CD4-positive, alpha-beta T cell (primary cell): ENCODE measurements at places on chromosomes 6 and 20. TPM values are rescaled to one million over a fixed set of nuclear protein-coding genes. Genes with fewer than 3 reads are reported as not detected.

PEX6 gene
- 13.6 TPM for total RNA-seq

MLN gene
- total RNA-seq: not detected

DNA sequence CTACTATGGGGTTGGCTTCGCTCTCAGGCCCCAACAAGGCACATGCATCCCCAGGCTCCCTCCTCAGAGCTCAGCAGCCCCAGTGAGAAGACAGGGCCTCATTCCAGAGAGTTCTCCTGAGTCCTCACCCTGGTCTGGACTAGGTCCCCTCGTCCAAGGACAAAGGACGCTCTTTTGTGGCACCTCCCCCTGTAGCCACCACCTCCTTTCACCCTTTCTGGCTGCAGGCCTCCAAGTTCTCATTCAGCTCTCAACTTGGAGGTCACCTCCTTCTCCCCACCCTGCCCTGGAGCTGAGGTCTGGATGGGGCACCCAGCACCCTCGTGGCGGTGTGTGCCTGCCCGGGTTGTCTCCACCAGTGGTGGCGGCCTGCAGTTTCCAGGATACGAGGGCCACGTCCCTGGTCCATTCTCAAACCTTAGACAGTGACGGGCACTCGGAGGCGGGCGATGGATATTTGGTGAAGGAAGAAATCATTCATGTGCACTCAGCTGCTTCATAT, 2.5 kb downstream of the UNC93A start:
- no peak for DNase-seq

DNA sequence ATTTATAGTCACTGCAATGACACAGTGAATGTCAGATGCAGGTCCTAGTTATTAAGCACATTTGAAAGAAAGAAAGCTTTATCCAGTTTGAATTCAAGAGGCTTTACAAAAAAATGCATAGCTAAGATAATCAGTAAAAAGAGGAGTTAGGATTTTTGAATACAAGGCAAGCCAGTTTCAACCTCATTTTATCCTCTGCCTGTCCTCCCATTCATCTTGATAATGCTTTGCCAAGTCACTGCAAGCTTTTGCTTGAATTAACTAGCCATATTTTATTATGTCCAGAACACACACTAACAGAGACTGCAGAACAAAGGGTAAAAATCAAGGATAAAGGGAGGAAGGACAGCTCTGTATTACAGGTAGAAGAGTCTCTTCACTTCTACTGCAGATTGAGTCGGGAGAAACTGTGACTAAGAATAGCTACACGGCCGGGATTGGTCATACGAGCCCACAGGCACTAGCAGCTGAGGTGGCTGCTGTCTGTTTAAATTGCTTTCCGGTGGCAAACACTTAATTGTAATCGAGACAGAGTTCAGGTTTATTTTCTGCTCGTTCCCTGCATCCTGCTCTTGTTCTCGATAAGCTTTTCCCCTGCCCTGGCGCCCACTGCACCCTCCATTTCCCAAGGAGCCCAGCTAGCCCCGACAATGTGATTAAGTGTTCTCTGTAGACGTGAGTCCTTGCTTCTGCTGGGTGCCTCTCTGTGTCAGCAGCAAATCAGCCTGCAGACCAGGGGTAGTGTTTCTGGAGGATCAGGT, 30.5 kb upstream of the AKAP12 start:
- no peak for DNase-seq

GRCh38 chr6:42166444-42167141, 6.6 kb upstream of the GUCA1A start:
- DNase-seq: peak; percentile 68
